Progenitor cell of endocrine pancreas (in vitro differentiated cells): ENCODE measurements at places on chromosomes 1 and 21.

DNA sequence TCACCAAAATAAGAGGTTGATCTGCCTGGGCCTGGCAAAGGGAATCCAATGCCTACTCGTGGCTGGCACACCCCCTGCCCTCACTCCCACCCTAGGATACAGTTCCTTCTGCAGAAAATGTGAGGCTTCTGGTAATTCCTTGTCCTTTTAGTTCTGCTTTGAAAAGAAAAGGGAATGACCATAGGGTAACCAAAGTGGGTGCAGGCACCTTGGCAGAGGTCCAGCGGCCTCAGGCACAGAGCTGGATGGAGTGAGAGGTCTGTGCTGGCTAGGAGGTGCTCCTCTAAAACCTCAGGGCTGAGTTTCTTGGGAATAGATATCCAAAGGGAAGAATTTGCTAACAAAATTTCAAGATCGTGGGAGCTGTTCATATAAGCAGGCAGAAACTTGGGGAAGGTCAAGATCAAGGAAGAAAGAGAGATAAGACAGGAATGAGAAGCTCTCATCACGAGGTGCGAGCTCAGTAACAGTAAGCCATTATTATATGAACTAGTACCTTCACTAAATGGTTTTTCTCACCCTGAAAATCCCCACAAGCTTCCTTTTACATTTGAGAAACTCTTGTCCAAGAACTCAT lies 293.1 kb upstream of the LYPLAL1 start:
- no peak overlapping the region for H3K4me3 ChIP-seq
- peaks cover 4% of the 10 kb centered on the region for H3K27me3 ChIP-seq

- peaks cover 7% of the 10 kb centered on the region for H3K27me3 ChIP-seq
- H3K36me3 ChIP-seq = no peaks in the 10 kb centered on the region
- H3K27ac ChIP-seq = no peak overlapping the region
Measured at GRCh38 chr1:206631085-206631509, 4.2 kb upstream of the DYRK3 start.

DNA sequence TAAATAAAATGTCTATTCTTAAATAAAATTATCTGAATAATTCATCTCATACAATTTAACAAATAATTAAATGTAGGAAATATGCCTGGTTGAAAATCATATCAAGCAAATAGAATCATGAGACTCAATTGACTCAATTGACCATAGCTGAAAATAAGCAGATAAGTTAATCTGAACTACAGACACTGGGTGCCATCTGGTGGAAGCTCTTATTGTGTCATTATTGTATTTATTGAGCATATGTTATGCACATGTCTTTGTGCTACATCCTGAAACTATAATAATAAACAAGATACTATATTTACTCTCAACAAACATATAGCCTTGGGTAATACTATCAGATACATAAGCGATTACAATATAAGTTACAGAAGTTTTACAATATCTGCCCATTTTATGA lies 41.0 kb downstream of the BRINP3 start:
- no peak overlapping the region for H3K27ac ChIP-seq
- H3K4me3 ChIP-seq = no peak overlapping the region
- no peak for DNase-seq
- no peaks in the 10 kb centered on the region for H3K27me3 ChIP-seq
- H3K4me1 ChIP-seq = no peaks in the 10 kb centered on the region

DNA sequence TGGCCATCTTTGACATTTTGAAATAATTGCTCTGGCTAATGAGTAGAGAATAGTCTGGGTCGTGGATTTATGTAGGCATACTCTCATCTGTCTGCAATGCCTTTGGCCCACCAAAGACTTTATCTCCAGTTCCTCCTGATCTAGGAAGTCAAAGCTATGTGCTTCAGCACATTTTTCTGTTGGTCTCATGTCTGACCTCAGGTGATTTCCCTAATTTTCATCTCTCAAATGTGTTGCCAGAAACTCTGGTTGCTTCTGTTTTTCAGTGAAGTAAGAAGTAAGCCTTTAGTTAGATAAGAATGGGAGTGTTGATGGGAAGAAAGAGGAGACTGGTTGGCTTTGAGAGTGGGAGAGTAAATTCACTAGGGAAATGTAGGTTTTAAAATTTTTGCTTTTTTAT lies 66.4 kb downstream of the GPR88 start:
- no peak overlapping the region for H3K27ac ChIP-seq
- no peaks in the 10 kb centered on the region for H3K36me3 ChIP-seq
- H3K4me1 ChIP-seq = peaks cover 2% of the 10 kb centered on the region
- DNase-seq = no peak

DNA sequence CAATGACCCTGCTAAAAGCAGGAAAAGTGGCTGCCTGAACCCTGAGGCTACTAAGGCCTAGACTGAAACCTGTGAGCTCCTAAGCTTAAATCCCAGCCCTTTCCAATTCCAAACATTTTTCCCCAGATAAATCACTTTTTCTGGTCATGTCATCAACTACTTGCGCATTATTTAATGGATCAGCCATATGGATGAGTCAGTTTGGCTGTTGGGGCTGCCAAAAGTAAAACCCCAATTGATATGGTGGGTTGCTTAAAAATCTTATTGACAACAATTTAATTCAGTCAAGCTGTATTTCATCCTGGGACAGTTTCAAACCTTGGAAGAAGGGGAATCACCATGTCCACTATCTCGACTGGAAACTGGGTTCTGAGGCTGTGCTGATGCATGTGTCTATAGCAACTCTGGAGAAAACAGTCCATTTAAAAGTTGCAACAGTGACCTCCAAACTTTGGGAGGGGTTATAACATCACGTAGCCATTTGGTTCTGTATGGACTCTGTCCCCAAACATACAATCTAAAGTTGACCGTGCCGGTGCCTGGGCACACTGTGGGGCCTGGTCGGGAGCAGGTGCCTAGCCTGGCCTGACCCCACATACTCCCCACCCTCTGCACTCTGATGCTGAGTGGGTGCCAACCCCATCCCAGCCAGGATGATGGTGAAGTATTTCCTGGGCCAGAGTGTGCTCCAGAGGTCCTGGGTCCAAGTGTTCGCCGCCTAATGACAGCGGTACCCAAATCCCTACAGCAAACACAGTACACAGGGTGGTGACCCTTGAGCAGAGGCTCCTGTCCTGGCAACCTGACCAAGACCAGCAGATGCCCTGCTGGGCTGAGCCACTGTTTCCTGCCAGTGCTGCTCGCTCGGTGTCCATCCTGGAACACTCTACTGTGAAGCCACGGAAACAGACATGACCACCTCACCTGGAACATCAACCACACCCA lies 46.5 kb upstream of the LRRC52 start:
- peaks cover 15% of the 10 kb centered on the region for H3K4me1 ChIP-seq
- no peak overlapping the region for H3K27ac ChIP-seq
- H3K4me3 ChIP-seq = no peak overlapping the region
- H3K27me3 ChIP-seq = peaks cover 8% of the 10 kb centered on the region
- DNase-seq = no peak
- no peaks in the 10 kb centered on the region for H3K36me3 ChIP-seq

- no peak overlapping the region for H3K27ac ChIP-seq
- H3K4me3 ChIP-seq = no peak overlapping the region
- H3K36me3 ChIP-seq = no peaks in the 10 kb centered on the region
- no peaks in the 10 kb centered on the region for H3K27me3 ChIP-seq
Measured at GRCh38 chr21:28200726-28201125, 792.0 kb downstream of the LTN1 start.

GRCh38 chr1:72896256-72896655 lies 613.9 kb upstream of the NEGR1 start:
- H3K4me1 ChIP-seq = no peaks in the 10 kb centered on the region
- DNase-seq = no peak
- no peak overlapping the region for H3K4me3 ChIP-seq
- H3K27ac ChIP-seq = no peak overlapping the region
- no peaks in the 10 kb centered on the region for H3K36me3 ChIP-seq

DNA sequence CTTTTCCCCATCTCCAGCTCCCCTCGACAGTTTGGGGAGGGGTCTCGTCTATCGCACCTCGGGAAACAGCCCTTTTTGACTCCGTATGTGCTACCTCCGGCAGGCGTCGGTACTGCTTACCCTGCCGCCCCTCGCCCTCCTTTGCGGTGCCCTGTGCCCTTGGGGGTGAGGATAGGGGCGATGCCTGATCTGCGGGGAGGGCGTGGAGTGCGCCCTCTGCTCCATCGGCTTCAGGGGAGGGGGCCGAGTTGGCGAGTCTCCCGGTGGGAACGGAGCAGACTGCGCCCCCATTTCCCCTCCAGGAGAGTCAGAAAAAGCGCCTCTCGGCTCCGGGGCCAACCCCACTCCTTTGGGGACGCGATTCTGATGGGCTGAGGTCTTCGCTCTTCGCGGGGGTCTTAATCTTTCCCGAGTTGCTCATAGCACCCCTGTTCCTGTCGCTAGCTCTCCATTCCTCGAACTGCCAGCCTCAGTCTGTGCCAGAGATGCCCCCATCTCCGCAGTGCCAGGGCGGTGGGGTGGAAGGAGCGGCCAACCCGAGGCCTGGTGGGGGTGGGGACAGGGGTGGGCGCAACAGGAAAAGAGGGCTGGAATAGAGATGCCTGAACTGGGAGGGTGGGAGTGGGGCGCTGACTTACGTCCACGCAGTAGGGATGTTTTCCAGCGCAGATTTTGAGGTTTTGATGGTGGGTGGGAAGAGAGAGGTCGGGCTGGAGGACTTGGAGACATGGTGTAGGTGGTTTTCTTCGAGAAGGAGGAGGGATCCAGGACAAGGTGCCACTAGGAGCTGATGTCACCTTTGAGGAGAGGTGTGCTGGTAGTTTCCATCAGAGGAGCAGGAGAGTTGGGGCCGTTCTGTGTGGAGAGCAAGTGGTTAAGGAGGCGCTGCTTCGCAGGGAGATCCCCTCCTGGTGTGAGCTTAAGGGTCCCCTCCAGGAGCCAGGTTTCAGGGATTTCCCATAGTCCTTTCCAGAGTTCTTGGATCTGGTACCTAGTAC lies 674 bp downstream of the PPFIA4 start:
- peaks cover 2% of the 10 kb centered on the region for H3K4me1 ChIP-seq
- H3K4me3 ChIP-seq = peak overlapping the region; percentile 66
- no peak for DNase-seq
- H3K27ac ChIP-seq = peak overlapping the region; percentile 29
- peaks cover 53% of the 10 kb centered on the region for H3K27me3 ChIP-seq
- H3K36me3 ChIP-seq = peaks cover 15% of the 10 kb centered on the region

DNA sequence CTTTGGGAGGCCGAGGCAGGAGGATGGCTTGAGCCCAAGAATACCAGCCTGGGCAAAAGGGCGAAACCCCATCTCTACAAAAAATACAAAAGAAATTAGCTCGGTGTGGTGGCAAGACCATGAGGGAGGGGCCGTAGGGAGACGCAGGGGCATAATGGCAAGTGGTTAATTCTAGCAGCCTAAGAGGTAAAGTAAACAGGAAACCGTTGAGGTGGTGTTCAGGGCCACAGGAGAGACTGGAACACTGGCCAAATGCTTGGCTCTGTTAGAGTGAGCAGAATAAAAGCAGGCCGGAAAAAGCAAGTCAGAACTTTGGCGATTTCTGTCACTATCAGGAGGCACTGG lies 89.2 kb downstream of the RIPK4 start:
- peak overlapping the region; percentile 99 for H3K27ac ChIP-seq
- no peaks in the 10 kb centered on the region for H3K36me3 ChIP-seq
- H3K4me1 ChIP-seq = peaks cover 30% of the 10 kb centered on the region
- H3K27me3 ChIP-seq = no peaks in the 10 kb centered on the region

DNA sequence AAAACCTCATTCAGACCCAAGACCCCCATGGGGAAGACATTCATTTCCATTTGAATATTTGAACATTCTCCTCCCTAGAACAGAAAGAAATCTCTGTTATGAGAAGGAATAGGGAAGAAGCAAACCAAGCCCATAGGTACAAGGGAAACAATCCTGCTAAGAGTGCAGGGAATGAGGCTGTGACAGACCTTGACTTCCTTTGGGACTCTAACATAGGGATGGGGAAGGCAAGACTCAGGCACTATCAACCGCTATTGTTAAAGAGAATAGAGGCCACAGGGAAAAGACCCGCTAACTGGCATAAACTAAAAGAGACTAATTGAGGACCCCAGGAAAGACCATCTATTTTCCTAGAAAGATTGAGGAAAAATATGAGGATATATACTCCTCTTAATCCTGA lies 117.8 kb upstream of the BRINP3 start:
- peaks cover 2% of the 10 kb centered on the region for H3K4me1 ChIP-seq
- no peak overlapping the region for H3K27ac ChIP-seq
- H3K4me3 ChIP-seq = no peak overlapping the region
- no peaks in the 10 kb centered on the region for H3K36me3 ChIP-seq
- DNase-seq = no peak

GRCh38 chr1:96596226-96596922 lies 125.2 kb upstream of the PTBP2 start:
- H3K4me1 ChIP-seq = peaks cover 6% of the 10 kb centered on the region
- H3K4me3 ChIP-seq = no peak overlapping the region
- DNase-seq = no peak
- no peak overlapping the region for H3K27ac ChIP-seq
- H3K27me3 ChIP-seq = no peaks in the 10 kb centered on the region

DNA sequence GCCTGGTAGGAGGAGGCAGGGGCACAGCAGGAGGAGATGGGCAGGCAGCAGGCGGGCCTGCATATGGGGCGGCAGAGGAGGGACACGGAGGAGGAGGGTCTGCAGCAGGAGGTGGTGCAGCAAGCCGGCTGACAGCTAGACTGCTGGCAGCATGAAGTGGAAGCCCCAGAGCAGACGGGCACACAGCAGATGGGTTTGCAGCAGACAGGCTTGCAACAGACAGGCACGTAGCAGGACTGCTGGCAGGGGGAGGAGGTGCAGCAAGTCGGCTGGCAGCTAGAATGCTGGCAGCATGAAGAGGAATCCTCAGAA lies 615 bp downstream of the KRTAP10-5 start:
- H3K4me1 ChIP-seq = peaks cover 2% of the 10 kb centered on the region
- H3K36me3 ChIP-seq = peaks cover 2% of the 10 kb centered on the region
- H3K27me3 ChIP-seq = peaks cover 6% of the 10 kb centered on the region
- no peak overlapping the region for H3K27ac ChIP-seq
- no peak overlapping the region for H3K4me3 ChIP-seq

DNA sequence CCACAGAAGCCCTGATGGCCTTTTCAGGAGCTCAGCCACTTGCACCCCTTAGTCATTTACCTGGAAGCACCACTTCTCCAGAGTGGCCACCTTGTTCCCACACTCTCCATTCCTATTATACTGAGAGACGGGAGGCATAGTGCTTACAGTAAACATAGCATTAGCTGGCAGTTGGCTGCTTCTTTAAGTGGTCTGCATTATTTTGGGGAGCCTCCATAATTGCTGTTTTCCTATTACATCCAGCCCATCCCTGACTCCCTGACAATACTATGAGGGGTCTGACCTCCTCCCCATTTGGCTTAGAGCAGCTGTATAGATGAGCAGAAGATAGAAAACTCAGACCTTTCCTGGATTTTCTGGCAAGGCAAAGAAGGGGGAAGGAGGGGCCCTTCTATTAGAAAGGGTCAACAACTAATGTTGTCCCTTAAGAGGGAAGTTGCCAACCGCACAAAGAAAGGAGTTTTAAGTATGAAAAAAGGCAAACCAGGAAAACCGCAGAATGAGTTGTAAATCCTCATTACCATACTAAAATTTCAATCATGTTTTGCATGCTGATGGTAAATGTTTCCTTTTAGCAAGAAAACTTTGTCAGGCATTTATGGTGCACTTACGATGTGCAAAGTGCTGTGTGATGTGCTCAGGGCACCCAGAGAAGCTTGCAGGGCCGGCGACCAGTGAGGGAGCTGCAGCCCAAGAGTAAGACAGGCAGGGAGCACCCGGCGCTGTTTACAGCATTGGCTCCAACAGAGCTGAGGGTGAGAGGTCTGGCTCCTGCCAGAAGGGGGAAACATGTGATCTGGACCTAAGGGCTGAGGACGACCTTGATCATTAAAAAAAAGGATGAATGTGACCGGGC lies 167.3 kb downstream of the ZZZ3 start:
- no peaks in the 10 kb centered on the region for H3K27me3 ChIP-seq
- H3K4me1 ChIP-seq = peaks cover 13% of the 10 kb centered on the region
- no peak for DNase-seq
- H3K4me3 ChIP-seq = no peak overlapping the region

- no peak overlapping the region for H3K27ac ChIP-seq
- DNase-seq = no peak
- H3K36me3 ChIP-seq = peaks cover 3% of the 10 kb centered on the region
- peaks cover 7% of the 10 kb centered on the region for H3K27me3 ChIP-seq
- H3K4me3 ChIP-seq = no peak overlapping the region
Measured at GRCh38 chr1:227472772-227473171, 90.6 kb upstream of the ZNF678 start.
